Right renal cortex interstitium (tissue), 3 donors: ENCODE measurements at places on chromosomes 16 and 17.

GRCh38 chr17:81517339-81518112, 4.9 kb upstream of the ACTG1 start:
- no peak for DNase-seq

- DNase-seq = no peak
Measured at GRCh38 chr17:42748908-42749798, 4.3 kb upstream of the EZH1 start.

- DNase-seq = no peak
Measured at GRCh38 chr17:16988749-16989229, 16.9 kb upstream of the TNFRSF13B start.

DNA sequence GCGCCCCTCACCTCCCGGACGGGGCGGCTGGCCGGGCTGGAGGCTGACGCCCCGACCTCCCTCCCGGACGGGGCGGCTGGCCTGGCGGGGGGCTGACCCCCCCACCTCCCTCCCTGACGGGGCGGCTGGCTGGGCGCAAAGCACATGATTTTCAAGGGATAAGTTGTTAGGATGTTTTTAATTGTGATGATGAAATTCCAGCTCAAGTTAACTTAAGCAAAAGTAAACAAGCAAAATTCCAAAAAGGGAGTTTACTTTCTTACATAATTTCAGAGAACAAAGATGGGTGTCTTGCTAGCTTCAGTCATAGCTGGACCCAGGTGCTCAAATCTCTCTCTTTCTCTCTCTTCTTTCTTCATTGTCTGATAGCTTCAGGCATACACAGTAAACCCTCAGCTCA, 33.6 kb upstream of the MED9 start:
- no peak for DNase-seq

DNA sequence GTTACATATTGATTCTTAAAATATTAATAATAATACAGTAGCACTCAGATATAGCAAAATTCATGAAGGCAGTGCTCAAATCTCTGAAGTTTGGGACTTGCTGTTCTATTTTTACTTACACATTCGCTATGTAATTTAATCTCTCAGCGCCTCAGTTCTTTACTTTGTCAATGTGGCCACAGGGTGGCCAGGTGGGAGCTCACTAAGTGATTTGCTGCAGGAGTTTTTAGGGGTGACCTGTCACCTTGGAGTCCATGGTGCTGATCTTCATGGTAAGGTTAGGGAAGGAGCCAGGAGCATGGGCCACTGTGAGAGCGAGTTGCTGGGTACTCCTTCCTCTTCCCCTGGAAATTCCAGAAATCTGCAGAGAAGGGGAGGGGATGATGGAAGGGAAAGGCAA, 28.1 kb downstream of the VWA3A start:
- no peak for DNase-seq
